ENCODE measurements at places on chromosomes 5 and 9.

GRCh38 chr5:96932026-96932425, 3.9 kb upstream of the LNPEP start:
- no peak for DNase-seq

- no peak for DNase-seq
Observed at GRCh38 chr5:176793736-176794135, 16.6 kb upstream of the UNC5A start.

DNA sequence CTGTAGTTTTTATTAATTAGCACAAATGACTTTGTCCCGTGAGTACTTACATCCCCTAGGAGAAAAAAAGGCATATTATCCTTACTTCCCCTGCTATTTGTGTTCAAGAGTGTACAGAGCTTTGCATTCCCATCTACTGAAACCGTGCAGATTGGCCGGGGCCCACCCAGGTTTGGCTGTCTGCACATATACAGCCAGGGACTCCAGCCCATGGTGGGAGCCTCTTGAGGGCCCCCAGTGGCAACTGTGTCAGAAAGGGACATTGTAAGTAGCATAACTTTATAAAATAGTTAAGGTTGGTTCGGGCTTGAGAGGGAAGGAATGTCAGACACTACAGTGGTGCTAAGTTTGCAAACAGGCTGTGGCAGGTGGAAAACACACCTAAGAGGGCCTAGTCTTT, 24.7 kb downstream of the PHF2 start:
- no peak for DNase-seq

DNA sequence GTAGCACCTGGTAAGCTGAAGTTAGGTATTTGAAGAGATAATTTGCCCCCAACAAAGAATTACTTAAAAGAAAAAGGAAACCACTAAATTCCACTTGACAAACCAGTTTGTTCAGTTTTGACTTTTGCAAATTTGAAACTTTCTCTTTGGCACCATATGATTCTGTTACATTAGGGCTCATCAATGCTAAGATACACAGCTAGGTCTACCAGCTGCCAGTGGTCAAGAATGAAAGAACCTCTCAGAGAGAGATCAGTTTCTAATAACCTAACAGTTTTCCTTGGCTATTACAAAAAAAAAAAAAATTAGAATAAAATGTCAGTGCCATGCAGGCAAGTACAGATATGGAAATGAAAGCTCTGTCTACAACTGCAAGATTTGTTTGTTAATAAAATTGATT, 92.3 kb downstream of the CAAP1 start:
- no peak for DNase-seq

DNA sequence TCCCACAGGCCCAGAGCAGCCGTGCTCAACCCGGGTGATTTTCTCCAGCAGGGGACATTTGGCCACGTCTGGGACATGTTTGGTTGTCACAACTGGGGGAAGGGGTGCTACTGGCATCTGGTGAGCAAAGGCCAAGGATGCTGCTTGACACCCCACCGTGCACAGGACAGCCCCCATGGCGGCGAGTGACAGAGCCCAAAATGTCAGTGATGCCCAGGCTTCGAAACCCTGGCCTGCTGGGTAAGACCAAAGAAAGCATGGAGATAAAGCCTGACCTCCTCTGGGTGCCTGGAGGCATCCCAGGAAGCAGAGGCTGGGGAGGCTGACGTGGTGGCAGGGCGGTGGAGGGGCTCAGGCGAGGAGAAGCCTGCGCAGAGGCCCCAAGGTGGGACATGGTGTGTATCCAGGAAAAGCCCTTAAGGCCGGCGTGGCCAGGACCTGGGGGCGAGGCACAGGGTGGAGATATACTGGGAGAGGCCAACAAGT, 66.4 kb downstream of the ZNF354C start:
- DNase-seq: no peak

DNA sequence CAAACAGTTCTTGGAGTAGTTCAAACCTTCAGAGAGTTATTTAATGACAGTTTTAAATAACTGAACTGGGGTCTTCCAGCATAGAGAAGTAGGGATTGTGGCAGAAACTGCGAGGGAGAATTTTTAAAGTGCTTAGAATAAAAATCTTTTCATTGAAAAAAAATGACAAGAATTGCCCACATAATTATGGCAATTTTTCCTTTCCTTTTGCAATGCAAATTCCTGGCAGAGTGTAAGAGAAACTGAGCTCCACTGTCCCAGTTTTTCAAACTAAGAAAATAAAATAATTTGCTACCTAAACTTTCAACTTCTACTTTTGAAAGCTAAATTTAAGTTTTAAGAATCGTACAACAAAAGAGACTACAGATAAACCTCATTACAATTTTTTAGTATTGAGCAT, 2.3 kb upstream of the PTGER4 start:
- no peak for DNase-seq

DNA sequence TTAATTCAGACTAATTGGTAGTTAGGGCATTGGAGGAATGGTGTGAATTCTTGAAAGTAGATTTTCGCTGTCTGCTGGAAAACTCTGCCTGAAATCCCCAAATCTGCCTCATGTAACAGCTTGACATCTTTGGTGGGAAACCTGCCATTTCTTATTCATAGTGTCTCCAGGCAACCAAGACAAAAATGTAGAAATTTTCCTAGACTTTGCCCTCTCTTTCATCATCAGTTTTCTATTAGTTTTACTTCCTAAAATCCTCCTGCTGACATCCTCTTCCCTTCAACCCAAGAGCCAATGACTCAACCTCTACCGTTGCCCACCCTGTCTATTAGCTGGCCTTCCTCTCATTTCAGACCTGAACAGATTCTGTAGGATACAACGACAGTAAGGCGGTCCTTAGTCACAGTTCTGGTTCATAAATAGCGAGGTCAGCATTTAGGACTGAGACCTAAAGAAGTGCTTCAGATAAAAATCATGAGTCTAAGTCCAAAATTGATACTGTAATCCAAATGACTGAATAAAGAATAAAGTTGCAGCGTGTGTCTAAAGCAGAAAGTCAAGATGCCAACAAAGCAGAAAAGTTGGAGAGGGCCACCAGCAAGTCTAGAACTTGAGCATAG, 133.9 kb downstream of the MUSK start:
- DNase-seq: no peak

DNA sequence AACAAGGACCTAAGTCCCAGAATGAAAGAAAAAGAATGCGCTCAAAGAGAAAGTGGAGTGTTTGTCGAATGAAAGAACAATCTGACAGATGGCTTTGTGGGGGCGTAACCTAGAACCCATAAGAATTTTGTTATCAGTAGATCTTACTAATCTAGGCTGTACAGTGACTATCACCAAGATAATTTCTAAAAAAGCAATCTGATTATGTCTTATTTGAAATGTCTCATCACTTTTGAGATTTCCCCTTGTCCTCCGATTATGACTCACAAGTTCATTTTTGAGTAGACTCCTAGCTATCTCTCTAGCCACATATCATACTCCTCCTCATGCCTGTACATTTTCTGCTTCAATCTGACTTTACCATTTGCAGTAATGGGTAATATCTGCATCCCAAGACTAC, 135.6 kb upstream of the SMARCA2 start:
- no peak for DNase-seq

GRCh38 chr9:86708918-86709835, 238.1 kb downstream of the GAS1 start:
- DNase-seq: no peak

GRCh38 chr5:125290935-125291334, 544.5 kb upstream of the ZNF608 start:
- no peak for DNase-seq

DNA sequence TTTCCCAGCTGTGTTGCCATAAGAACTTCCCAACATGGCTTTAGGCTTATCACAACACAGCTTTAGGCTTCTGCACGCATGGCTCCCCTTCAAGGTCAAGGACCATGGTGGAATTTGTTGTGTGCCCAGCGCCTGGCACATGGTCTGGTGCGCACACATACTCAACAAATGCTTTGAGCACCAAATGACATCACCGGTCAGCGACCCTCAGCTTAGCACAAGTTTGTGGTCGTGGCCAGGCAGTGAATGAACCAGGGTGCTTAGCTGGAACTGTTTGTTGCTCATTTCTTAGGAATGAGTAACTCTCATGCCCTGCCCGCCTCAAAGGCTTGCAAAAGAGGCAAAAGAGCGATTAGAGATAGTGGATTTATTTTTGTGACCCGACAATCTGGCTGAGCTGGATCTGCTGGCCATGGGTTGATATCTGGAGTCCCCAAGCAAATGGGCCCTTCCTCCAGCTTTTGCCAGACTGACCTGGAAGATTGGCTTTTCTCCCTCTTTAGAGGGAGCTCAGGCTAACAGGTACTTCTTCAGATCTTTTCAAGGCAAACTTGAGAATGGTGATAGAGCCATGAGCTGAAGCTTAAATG, 58.9 kb downstream of the DAP start:
- no peak for DNase-seq

DNA sequence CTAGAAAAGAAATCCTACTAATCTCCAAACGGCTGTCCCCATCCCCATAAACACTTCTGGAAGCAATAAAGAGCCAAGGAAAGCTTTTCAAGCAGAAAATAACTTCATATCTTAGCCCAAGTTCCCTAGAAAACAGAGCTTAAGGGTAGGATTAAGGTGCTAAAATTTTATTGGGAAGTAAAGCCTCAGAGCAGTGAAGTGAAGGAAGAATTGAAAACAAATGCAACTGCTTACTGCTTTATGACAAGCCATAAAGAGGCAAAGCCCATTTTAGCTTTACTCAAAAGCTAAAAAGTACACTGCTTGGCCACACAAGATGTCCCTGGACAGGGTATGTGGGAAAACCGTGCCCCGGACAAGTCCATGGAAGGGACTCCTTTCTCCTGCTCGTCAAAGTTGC, 59.7 kb downstream of the APTX start:
- DNase-seq: no peak

GRCh38 chr9:68763104-68763503, 58.1 kb downstream of the PIP5K1B start:
- no peak for DNase-seq

DNA sequence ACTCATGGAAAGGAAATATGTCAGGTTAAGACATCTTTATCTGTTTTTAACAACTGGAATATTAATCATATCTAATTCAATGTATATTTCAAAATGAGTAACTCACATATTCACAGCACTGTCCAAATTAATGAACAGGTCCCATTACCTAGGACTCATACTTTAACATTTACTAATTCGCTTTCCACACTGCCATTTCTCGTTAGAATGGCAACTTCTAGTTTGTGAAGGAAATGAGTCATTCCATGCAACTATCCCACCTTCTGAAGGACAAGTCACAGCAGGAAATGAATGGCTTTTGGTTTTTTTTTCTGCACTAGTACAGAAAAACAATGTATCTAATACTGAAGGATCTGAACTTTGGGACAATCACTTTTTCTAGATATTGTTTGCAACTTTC, 24.6 kb upstream of the IFNK start:
- DNase-seq: no peak

GRCh38 chr9:107648153-107648715, 158.7 kb upstream of the KLF4 start:
- DNase-seq: no peak

DNA sequence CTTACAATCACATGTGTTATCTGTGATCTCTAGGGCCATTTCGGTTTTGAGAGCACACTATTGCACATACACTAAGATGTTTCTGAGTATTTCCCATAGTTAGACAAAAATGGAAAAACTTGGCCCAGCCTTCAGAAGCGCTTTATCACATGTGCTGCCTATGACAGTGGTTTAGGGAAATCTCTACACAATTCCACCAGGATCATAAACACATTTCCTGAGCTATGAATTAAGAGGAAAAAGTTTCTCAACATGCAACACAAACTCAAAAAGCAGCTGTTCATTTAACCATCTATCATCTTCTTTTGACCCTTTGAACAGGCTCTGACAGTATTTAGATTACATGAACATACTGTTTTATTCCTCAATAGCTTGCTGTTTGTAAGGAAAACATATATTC, 15.1 kb downstream of the FGF1 start:
- no peak for DNase-seq

GRCh38 chr5:127433526-127433925, 83.9 kb upstream of the PRRC1 start:
- no peak for DNase-seq

- no peak for DNase-seq
Observed at GRCh38 chr9:124214116-124214515, 43.6 kb upstream of the NEK6 start.
